ENCODE measurements at places on chromosomes 2 and 18.

DNA sequence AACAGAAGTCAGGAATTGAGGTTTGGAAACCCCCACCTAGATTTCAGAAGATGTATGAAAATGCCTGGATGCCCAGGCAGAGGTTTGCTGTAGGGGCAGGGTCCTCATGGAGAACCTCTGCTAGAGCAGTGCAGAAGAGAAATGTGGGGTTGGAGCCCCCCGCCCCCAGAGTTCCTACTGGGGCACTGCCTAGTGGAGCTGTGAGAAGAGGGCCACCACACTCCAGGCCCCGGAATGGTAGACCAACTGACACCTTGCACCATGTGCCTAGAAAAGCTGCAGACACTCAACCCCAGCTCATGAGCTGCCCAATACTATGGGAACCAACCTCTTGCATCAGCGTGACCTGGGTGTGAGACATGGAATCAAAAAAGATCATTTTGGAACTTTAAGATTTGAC lies 967.0 kb upstream of the NRXN1 start:
- no peak for DNase-seq

DNA sequence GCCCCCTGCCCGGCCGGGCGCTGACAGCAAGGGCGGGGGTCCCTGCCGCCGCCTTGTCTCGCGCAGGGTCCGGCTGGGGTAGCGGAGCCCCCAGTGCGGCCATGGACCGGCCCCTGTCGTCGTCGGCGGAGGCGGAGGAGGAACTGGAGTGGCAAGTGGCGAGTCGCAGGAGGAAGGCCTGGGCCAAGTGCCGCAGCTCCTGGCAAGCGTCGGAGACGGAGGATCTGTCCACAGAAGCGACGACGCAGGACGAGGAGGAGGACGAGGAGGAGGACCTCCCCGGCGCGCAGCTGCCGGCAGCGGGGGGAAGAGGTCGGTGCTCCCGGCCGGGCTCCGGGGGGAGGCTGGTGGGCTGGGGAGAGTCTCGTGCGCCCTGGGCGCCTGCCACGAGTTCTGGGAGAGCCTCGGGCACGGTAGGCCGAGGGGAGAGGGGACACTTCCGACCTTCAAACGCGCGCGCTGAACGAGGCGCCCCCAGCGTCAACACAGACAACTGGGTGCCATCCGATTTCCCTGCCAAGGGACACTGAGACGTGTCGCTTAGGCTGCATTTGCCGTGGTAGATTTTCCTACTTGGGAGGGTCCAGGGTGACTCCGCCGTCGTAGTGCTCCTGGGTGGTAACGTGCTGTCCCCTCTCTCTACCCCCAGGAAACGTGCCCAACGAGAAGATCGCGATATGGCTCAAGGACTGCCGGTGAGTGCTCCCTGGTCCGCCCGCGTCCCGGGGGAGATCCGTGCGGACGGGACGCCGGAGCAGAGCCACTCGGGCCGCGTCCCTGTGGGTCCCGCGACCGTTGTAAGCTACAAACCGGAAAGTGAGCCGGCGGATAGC lies 652 bp downstream of the ITPRID2 start:
- DNase-seq, result peak; percentile 67

- no peak for DNase-seq
Observed at GRCh38 chr2:214740867-214741395, 68.6 kb downstream of the BARD1 start.

GRCh38 chr2:26575836-26576564 lies 65.2 kb downstream of the CIB4 start:
- no peak for DNase-seq
